Adipose tissue (tissue), 3 donors: ENCODE measurements at places on chromosomes 7 and 10. TPM values are rescaled to one million over a fixed set of nuclear protein-coding genes. Genes with fewer than 3 reads are reported as not detected.

HMX3 gene
- polyA plus RNA-seq: not detected

C10orf53 gene
- polyA plus RNA-seq: not detected

SYCE1 gene
- polyA plus RNA-seq: 1.4 TPM

ANXA8 gene
- polyA plus RNA-seq: 11.1 TPM

KIAA1549 gene
- polyA plus RNA-seq: 0.22 TPM

TMEM26 gene
- polyA plus RNA-seq: not detected

NUDT5 gene
- polyA plus RNA-seq: 17.8 TPM

SLC25A28 gene
- polyA plus RNA-seq: 74.2 TPM

ING3 gene
- 9.1 TPM for polyA plus RNA-seq

CLRN3 gene
- polyA plus RNA-seq: 0.07 TPM

FZD8 gene
- 12.1 TPM for polyA plus RNA-seq

CTAGE4 gene
- not detected for polyA plus RNA-seq

DYNC1I1 gene
- polyA plus RNA-seq: 0.58 TPM

APBB1IP gene
- 47.6 TPM for polyA plus RNA-seq

ACSM6 gene
- polyA plus RNA-seq: 0.07 TPM

HOXA2 gene
- 1.0 TPM for polyA plus RNA-seq

BAIAP2L1 gene
- polyA plus RNA-seq: 5.3 TPM

ZNF282 gene
- polyA plus RNA-seq: 7.1 TPM

TDRD1 gene
- 0.13 TPM for polyA plus RNA-seq

ZNF398 gene
- polyA plus RNA-seq: 2.5 TPM

NPC1L1 gene
- 0.51 TPM for polyA plus RNA-seq

TFPI2 gene
- 77.5 TPM for polyA plus RNA-seq

AOC1 gene
- 0.15 TPM for polyA plus RNA-seq

LRRD1 gene
- not detected for polyA plus RNA-seq

AFAP1L2 gene
- polyA plus RNA-seq: 6.7 TPM

IFIT1B gene
- not detected for polyA plus RNA-seq

MTG1 gene
- polyA plus RNA-seq: 40.2 TPM

CDC14C gene
- polyA plus RNA-seq: not detected

UPK3BL2 gene
- 9.8 TPM for polyA plus RNA-seq

ST8SIA6 gene
- polyA plus RNA-seq: 0.33 TPM

LIPN gene
- polyA plus RNA-seq: 0.49 TPM

MARCHF5 gene
- polyA plus RNA-seq: 13.4 TPM

NSUN5 gene
- polyA plus RNA-seq: 11.4 TPM

MMP21 gene
- polyA plus RNA-seq: 0.13 TPM

CCL24 gene
- 0.20 TPM for polyA plus RNA-seq

CALML3 gene
- polyA plus RNA-seq: 0.36 TPM

SUV39H2 gene
- 4.5 TPM for polyA plus RNA-seq

SH2B2 gene
- polyA plus RNA-seq: 7.8 TPM

DGKI gene
- polyA plus RNA-seq: 0.22 TPM

SPDYE2B gene
- not detected for polyA plus RNA-seq

MRPS24 gene
- polyA plus RNA-seq: 119 TPM

SPDYE8 gene
- not detected for polyA plus RNA-seq

ACBD7 gene
- 0.13 TPM for polyA plus RNA-seq

VDAC2 gene
- 169 TPM for polyA plus RNA-seq

DCLRE1A gene
- polyA plus RNA-seq: 2.5 TPM

HOXA4 gene
- polyA plus RNA-seq: 1.2 TPM

PDZD7 gene
- polyA plus RNA-seq: 3.3 TPM

SLC13A1 gene
- 0.02 TPM for polyA plus RNA-seq

OR2A1 gene
- polyA plus RNA-seq: 0.05 TPM
